Suprapubic skin (tissue), 4 donors: ENCODE measurements at places on chromosomes 3 and 15. TPM values are rescaled to one million over a fixed set of nuclear protein-coding genes. Genes with fewer than 3 reads are reported as not detected.

CYP8B1 gene
- total RNA-seq: not detected

RBP2 gene
- total RNA-seq: not detected

- no peak for DNase-seq
Measured at GRCh38 chr3:120416868-120417267, 33.9 kb downstream of the FSTL1 start.

- DNase-seq: no peak
Measured at GRCh38 chr15:42270551-42270950, 2.5 kb upstream of the GANC start.

DNA sequence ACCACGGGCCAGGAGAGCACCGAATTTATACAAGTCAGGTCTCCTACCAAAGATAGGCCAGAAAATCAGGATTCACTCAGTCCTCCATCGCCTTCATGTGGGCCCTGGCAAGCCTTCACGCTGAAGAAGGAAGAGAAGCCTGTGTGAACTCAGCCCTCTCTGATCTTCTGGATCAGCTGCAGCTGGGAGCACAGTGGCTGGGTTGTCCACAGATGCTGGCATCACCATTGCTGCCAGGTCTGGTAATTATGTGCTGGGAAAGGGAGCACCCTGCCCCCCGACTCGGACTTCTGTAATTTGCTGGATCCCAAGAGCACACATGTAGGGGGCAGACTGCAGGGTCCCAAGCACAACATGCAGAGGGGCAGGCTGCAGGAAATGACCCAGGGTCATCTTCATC is 12.4 kb upstream of the PDE8A start:
- DNase-seq: no peak

DNA sequence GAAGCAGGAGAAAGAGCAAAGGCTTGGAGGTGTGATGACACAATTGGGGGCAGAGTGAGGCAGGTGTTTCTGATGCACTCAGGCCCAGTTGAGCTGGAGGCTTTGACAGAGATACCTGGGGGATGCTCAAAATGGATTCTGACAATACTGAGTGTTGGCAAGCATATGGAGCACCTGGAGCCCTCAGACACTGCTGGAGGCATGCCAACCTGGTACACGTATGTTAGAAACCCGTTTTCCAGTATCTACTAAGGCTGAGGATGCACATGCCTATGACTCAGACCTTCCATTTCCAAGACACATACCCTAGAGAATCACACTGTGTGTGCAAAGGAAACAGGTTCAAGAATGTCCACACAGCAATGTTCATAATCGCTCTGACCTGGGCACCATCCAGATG is 58.7 kb downstream of the WNT7A start:
- DNase-seq: no peak

DNA sequence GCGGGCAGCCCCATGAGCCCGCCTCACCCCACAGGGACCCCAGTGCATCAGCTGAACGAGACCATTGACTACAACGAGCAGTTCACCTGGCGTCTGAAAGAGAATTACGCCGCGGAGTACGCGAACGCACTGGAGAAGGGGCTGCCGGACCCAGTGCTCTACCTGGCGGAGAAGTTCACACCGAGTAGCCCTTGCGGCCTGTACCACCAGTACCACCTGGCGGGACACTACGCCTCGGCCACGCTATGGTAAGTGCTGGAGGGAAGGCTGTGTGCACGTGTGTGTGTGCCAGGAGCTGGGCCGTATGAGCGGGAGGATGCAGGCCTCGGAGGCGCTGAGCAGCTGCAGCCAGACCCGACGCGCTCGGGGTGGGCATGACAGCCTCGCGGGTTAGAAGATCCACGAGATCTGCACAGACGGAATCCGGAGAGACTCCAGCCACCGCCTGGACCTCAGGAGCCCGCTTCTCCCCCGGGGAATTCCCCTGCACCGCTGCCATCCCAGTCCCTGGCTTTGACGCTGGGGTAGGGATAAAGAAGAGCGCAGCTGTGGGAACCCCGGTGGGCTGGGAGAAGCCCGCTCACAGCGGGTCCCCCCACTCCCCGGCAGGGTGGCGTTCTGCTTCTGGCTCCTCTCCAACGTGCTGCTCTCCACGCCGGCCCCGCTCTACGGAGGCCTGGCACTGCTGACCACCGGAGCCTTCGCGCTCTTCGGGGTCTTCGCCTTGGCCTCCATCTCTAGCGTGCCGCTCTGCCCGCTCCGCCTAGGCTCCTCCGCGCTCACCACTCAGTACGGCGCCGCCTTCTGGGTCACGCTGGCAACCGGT is 2.6 kb downstream of the DUOXA2 start:
- no peak for DNase-seq

UBA7 gene
- total RNA-seq: 24.9 TPM

TLE3 gene
- 152 TPM for total RNA-seq

GRCh38 chr3:120763601-120764000 is 21.1 kb downstream of the GTF2E1 start:
- DNase-seq: no peak

- DNase-seq: no peak
Measured at GRCh38 chr3:187014417-187014864, 84.1 kb downstream of the ST6GAL1 start.
